RCC 7860 (cell line): ENCODE measurements at places on chromosomes 12 and 14.

DNA sequence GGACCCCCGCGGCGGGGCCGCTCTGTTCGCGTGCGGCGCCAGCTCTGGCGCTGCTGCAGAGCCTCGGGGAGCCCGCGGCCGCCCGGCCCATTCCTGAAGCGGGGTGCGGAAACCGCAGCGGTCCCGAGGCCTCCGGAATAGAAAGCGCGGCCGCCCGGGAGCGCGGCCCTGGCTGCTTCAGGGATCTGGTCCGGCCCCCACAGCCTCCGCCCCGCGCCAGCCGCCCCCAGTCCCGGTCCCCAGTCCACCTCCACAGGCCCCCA lies 204 bp downstream of the HSP90AA1 start:
- no peak for DNase-seq

DNA sequence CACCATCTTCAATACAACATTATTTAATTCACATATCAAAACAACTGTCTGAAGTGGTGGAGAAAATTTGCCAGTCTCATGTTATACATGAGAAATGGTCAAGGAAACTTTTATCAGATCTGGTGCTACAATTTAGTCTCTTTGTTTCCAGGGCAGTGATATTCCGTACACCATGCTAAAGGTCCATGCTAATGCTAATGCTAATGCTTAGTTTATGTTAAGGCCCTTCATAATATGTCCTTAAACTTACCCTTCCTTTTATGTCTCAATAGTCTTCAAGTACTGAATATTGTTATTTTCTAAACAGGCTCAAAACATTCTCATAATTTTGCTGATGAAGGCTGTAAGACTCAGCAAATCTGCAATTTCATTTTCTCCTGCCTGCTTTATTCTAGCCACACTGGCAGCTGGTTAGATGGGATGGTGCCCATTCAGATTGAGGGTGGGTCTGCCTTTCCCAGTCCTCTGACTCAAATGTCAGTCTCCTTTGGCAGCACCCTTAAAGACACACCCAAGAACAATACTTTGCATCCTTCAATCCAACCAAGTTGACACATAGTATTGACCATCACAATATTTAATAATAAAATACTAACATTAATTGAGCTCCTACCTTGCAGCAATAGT lies 59.8 kb downstream of the TMEM117 start:
- no peak for DNase-seq

- DNase-seq: no peak
Observed at GRCh38 chr14:95463171-95463901, 53.1 kb downstream of the SYNE3 start.

DNA sequence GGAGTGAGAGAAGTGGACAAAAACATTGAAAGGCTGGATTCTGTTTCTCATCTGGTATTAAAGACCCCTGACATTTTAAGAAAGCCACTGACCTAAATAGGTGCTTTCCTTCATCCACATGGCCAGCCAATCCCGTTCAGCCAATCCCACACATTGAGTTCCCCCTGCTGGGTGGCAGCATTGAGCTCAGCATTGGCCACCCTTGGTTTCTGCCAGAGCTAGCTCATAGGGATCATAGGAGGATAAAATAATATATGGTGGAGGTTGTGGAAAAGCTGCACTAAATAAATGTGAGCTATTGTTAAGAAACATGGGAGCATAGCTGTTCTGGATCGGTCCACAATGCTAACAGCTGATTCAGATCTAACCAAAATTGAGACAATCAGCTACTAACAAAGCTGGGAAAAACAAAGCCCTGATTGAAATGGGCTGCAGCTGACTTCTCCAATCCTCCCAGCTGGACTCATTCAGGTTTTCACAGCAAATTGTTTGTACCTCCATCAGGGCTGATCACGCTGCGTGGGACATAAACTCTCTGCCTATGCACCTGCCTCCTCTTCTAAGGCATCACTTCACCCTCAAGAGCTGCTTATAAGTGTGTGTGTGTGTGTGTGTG lies 256.5 kb downstream of the EMP1 start:
- DNase-seq: no peak

GRCh38 chr14:56268673-56269072 lies 150.5 kb downstream of the PELI2 start:
- no peak for DNase-seq

- no peak for DNase-seq
Observed at GRCh38 chr14:101355284-101355683, 206.0 kb upstream of the DIO3 start.

DNA sequence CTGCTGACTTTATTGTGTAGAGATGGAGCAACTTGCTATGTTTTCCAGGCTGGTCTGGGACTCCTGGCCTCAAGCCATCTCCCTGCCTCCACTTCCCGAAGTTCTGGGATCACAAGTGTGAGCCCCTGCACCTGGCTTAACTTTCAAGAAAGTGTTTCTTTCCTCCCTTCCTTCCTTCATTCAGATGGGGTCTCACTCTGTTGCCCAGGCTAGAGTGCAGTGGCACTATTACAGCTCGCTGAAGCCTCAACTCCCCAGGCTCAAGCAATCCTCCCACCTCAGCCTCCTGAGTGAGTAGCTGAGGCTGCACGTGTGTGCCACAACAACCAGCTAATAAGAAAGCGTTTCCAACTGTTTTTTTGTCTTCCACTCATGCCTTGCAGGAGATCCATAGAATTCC lies 185.6 kb upstream of the AMIGO2 start:
- DNase-seq: no peak

DNA sequence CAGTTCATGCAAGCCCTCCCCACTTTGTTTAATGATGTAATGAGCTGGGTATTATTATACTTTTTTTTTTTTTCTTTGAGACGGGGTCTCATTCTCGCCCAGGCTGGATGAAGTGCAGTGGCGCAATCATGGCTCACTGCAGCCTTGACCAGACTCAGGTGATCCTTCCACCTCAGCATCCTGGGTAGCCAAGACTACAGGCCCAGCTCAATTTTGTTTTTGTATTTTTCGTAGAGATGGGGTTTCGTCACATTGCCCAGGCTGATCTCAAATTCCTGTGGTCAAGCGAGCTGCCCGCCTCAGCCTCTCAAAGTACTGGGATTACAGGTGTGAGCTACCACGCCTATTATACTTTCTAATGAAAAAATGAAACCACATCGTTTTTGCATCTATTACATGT lies 4.5 kb upstream of the DCAF11 start:
- DNase-seq: no peak

- no peak for DNase-seq
Observed at GRCh38 chr14:100644383-100644782, 57.2 kb upstream of the BEGAIN start.

DNA sequence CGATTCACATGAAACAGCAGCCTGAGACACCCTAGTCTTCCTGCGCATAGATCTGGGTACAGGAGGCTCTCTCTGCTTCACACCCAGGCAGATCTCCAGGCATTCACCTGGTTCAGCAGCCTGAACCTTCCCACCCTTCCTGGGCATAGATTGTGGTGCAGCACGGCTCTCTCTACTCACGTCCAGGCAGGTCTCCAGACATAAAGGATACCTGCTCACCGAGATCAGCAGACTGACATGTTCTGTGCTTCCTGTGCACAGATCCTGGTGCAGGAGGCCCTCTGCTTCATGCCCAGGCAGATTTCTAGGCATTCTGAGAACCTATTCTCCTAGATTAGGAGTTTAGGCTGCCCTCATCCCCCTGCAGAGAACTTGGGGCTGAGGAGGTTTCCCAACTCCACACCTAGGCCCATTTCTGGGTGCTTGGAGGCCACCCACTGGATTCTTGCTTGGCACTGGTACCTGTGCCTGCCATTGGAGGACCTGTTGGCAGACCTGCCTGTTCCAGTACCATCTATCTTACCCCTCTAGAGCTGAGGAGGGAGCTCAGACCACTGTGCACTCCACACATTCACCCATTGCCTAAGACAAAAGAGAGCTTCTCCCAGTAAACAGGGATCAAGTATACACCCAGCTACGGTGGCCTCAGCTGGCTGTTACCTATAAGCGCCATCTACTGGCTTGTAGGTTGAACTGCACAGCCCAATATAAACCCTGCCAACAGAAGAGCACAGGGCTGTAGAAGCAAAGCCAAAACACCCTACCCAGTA lies 28.0 kb upstream of the GARIN6 start:
- DNase-seq: peak; percentile 11

- no peak for DNase-seq
Observed at GRCh38 chr14:51743588-51744000, 91.9 kb downstream of the FRMD6 start.

DNA sequence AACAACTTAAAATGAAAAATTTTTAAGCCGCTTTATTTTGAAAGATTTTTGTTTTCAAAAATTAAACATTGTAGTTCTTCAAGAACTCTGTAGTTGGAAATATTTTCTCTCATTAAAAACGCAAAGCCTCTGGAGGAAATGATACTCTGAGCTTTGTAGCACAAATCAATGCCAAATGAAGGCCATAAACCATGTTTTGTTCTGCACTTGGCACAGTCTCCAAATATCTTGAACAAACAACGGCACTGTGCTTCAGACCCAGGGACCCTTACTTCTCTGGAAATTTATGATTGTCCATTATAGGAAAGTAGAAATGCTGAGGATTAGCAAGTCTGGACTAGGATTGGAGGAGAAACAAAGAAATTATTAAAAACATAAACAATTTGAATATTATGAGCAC lies 160.8 kb upstream of the BMP4 start:
- DNase-seq: no peak

GRCh38 chr12:94731733-94732360 lies 81.5 kb upstream of the TMCC3 start:
- no peak for DNase-seq

GRCh38 chr12:126496201-126496600 lies 1431.0 kb downstream of the AACS start:
- no peak for DNase-seq

- DNase-seq: peak; percentile 55
Observed at GRCh38 chr12:6871052-6871957, 1.8 kb downstream of the SPSB2 start.

DNA sequence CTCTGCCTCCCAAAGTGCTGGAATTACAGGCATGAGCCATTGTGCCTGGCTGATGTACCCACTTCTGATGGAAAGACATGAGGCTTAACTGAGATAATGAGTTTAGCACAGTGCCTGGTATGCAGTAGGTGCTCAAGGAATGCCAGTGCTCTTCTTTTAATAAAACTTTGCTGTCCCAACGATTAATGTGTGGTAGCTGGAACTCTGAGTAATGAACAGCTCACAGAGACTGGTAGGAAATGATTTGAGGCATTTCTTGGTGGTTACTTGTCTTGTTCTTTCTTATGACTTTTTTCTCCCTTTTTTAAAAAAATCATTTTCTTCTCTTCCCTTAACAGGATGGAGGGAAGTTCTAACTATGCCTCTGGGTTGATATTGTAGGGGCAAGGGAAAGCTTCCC lies 235.7 kb upstream of the PWP1 start:
- DNase-seq: peak; percentile 5

- DNase-seq: no peak
Observed at GRCh38 chr14:54775486-54776140, 127.0 kb downstream of the GCH1 start.

GRCh38 chr12:115468087-115468510 lies 784.1 kb upstream of the TBX3 start:
- DNase-seq: peak; percentile 54

DNA sequence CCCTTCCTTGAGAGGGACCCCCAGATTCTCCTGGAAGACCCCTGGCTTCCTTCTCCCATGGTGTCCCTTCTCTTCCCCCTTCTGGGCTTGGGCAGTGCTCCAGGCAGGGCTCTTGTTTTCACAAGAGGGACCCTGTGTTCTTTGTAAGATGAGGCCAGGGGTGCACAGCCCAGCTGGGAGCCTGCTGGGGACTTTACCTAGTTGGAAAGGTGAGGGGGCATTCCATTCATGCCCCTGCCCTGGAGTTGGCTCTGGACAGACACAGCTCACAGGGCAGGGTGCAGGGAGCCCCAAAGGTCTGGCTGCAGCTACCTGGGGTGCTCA lies 31.2 kb downstream of the ISCA2 start:
- DNase-seq: no peak

DNA sequence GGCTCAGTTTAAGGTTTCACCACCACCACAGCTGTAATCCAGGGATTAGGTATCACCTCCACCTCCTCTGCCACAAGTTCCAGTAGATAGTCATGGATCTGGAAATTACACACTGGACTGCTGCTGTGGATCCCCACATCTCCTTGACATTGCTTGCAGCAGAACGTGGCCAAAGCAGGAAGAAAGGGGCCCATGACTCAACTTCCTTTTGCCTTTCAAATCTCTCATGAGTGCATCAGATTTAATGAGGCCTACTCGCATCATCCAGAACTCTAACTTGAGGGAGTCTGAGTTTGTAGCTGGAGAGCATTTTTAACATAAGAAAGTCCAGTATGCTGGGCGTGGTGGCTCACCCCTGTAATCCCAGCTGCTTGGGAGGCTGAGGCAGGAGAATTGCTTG lies 29.2 kb upstream of the TMED10 start:
- DNase-seq: peak; percentile 16

GRCh38 chr14:67579040-67579439 lies 21.0 kb downstream of the PIGH start:
- DNase-seq: no peak

- DNase-seq: peak; percentile 5
Observed at GRCh38 chr14:67666750-67667449, 7.5 kb downstream of the VTI1B start.

GRCh38 chr12:57416039-57416996 lies 14.5 kb downstream of the R3HDM2 start:
- DNase-seq: no peak

- DNase-seq: no peak
Observed at GRCh38 chr12:44812062-44812461, 64.1 kb downstream of the NELL2 start.

DNA sequence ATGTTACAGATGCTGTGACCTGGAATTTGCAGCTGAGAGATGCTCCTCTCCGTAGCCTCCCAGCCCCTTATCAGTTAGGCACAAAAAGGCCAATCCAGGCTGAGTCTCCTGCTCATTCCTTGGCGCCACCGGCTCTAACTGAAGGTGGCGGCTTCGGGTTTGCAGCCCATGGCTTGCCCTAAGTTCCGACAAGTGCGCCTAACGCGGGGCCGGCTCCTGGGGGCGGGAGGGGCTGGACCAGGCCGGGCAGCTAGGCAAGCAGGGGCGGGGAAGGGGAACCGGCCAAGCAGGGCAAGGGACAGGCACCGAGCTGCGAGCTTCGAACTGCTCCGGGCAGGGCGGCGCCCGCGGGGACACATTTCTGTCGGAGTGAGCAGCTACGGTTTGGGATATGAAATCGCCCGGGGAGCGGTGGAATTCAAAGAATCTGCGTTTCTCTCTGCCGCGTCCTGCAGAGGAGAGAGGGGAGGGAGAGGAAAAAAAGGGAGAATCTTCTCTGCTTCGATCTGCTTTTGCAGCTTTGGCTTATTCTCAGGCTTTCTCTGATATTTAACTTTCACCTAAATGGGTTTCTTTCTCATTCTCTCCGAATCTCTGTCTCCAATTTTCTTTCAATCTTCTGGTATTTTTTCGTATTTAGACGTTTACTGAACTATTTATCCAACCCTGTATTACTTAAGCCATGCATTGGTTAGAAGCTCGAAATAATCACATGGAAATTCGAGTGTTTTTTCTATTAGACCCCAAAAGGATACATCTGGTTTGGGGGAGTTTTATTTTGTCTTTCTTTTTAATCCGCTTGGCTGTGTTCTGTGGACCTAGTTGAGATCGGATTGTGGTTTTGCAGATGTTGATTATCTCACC lies 1.6 kb upstream of the HOXC12 start:
- DNase-seq: no peak

GRCh38 chr14:104567141-104567956 lies 12.2 kb upstream of the C14orf180 start:
- no peak for DNase-seq

GRCh38 chr14:73759183-73759713 lies 45.1 kb upstream of the PNMA1 start:
- no peak for DNase-seq

- DNase-seq: no peak
Observed at GRCh38 chr12:20194171-20194570, 174.2 kb upstream of the PDE3A start.
